ENCODE measurements at places on chromosomes 13 and 19.
A peak's percentile ranks its signal among the peaks of the same experiment; 100 is the strongest.

DNA sequence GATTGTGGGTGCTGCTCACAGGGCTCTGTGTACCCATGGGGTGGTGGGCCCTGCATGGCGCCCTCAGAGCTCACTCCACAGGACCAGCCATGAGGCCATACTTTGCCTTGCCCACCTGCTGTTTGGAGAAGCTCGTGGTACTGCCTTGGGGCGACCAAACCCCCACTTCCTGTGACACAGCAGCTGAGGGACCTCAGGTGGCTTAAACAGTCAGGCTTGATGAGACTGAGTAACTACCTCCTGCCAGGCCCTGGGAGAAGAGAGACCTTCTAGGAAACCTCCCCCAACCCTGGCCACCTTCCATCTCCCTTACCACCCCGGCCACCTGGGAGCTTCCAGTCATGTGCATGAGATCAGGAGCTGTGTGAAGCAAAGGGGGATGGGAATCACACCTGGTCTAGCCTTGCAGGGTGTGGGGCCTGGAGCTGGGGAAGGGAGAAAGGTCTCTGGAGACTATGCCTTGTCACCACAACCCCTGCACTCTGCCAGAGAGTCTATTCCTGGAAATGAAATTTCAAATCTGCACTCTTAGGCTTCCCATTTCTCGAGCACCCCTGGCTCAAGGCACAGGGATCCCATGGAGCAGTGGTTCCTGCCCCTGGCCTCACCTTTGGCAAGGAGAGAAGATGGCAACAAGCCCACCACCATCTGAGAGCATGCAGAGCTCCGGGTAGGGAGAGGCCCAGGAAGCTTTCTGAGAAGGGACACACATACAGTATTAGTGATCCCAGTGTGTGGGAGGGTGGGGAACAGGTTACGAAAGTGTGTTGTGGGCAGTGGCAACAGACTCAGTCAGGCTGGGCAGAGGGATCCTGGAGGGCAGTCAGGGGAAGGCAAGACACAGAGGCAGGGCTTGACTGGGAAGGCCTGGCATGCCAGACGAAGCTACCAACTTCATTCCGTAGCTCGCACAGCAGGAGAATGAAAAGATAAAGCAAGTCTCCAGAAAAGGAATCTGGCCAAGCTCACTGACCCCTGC is 125.0 kb downstream of the URI1 start:
- no peak for DNase-seq

DNA sequence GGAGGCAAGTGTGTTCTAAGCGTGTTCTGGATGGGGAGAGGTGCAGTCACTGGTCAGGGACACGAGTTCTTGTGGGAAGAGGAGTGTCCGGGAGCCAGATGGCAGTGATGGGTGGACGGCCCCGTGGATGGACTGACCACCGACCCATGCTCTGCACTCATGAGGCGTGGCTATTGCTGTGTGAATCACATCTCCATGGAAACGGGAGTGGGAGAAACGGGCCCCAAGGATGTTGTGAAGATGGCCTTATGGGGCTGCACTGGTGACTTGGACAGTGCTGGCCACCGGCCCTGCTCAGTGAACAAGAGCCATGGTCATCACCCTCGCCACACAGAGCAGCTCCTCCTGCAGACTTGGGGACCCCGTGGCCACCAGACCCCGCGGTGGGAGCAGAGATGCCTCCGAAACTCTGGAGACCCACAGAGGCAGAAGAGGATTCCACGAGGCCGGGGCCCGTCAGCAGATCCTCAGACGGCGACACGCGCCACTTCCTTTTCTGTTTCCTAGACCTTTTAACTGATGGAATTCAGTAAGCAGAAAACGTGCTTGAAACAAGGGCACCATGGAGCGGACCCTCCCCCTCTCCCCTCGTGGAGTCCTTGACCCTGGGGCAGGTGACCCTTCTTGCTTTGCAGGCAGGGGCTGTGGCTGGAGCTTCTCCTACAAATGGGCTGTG is 47.5 kb downstream of the GAS6 start:
- DNase-seq = no peak

DNA sequence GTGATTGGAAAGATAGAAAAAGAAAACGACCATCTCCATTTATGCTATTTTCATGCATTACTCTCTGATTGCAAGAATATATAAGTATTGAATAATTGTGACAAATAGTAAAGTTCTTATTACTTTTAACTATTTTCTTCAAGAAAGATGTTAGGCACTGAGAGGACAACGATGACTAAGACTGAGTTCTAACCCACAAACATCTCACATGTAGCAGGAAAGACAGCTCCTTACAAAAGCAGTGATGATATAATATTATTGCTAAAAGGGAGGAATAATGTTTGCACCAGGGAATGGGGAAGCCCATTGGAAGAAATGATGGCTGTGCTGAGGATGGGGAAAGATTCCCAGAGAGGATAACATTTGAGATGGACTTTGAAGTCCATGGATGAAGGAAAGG is 22.6 kb downstream of the RXFP2 start:
- DNase-seq = no peak

GRCh38 chr13:96934889-96935489 is 59.3 kb downstream of the OXGR1 start:
- no peak for DNase-seq

- DNase-seq = no peak
Measured at GRCh38 chr13:24172071-24172470, 11.6 kb downstream of the SPATA13 start.

DNA sequence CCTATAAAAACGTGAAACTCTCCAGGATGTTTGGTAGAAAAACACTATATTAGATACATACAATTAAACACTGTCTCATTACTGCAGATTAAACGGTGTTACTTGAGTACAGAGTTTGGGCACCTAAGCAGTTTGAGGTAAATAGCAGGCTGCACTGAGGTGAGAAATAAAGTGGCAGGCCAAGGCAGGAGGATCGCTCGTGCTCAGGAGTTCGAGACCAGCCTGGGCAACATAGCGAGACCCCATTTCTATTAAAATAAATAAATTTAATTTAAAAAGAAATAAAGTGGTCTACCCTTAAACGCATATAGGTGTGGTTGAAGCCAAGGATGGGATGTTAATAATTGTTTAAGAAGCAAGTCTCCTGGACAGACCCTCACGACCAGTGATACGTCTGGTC is 1.2 kb downstream of the PSPC1 start:
- DNase-seq = no peak

DNA sequence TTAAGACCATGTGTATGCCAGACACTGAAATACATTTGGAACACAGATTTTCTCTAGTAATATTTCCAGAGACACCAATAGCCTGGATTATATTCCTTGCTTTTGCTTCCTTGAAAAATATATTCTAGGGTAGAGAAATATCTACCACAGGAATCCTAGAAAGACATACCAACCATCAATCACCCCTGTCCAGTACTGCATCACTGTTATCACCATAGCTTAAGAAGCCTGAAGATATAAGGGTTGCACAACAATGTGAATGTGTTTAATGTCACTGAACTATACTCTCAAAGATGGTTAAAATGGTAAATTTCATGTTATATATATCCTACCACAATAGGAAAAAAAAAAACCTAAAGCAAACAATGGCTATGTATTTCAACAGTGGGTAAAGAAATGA is 163.6 kb downstream of the DIAPH3 start:
- no peak for DNase-seq

DNA sequence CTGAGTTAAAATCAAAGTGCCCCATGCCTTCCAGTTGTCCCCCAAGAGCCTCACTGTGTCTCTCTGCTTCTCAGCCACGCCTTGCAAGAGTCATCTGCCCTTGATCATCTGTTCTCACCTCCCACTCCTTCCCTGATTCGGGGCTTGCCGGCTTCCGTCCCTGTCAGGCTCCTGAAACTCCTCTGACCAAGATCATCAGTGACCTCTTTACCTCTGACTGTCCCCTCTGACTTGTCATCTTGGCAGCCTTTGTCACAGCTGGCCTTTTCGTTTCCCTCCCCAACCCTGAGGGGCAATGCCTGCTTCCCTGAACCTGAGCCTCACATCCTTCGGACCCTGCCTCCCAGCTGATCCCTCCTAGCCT is 66.3 kb downstream of the MAP4K1 start:
- no peak for DNase-seq

GRCh38 chr19:19710506-19710905 is 22.4 kb downstream of the ZNF14 start:
- no peak for DNase-seq

DNA sequence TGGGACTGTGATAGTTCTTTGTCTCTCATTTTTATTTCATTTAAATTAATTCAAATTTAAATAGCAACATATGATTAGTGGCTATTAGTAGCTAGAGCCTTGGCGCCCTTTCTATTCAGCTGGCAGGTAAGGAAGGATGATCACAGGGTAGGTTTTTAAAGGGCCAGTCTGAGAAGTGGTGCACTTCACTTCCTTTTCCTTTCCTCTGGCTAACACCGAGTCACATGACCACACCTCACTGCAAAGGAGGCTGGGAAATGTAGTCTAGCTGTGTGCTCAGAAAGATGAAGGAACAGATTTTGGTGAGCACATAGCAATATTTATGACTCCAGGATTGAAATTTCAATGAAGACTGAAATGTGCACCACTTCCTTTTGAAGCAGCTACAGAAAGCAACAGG is 128.7 kb downstream of the TSHZ3 start:
- DNase-seq = no peak

- DNase-seq = no peak
Measured at GRCh38 chr13:41462427-41462826, 5.1 kb downstream of the RGCC start.

GRCh38 chr13:53167561-53167960 is 138.9 kb downstream of the OLFM4 start:
- DNase-seq = no peak

DNA sequence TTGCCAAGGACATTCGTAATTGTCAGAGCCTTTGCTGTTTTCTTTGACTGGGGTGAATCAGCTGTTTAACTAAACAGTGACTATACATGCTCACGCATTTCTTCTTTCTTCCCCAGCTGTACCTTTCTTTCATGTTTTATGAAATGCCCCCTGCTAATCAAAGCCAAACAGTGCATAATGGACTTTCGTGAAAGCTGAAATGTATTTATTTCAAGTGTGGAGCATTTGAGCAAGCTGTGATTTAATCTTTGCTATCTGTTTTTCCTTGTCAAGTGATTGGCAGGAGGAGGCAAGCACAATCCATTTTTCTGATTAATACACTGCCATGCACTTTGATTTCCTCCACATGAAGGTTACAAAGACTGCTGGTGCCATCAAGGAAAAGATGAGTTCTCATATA is 831.7 kb upstream of the SPRY2 start:
- no peak for DNase-seq

- DNase-seq = peak; percentile 79
Measured at GRCh38 chr19:16381756-16382401, 57.3 kb downstream of the KLF2 start.

GRCh38 chr19:50392759-50393158 is 8.6 kb downstream of the POLD1 start:
- no peak for DNase-seq

DNA sequence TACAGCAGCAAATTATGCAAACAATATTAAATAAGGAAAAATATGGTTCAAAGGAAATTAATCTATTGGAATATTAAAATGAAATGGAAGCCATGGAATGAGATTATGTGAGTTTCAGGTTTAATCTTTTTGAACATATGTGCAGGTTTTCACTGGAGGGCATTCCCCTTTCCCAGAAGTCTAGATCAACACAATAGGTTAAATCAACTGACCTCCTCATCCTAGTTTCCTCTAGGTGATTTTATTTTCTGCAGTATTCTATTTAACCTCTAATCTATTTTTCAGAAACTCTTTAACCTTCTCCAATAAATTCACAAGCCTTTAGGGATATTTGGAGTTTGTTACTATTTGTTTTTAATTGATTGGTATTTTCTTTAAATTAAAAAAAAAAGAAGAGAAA is 2657.6 kb upstream of the PCDH20 start:
- no peak for DNase-seq

- DNase-seq = peak; percentile 73
Measured at GRCh38 chr19:9847087-9847671, 12.1 kb downstream of the PIN1 start.

DNA sequence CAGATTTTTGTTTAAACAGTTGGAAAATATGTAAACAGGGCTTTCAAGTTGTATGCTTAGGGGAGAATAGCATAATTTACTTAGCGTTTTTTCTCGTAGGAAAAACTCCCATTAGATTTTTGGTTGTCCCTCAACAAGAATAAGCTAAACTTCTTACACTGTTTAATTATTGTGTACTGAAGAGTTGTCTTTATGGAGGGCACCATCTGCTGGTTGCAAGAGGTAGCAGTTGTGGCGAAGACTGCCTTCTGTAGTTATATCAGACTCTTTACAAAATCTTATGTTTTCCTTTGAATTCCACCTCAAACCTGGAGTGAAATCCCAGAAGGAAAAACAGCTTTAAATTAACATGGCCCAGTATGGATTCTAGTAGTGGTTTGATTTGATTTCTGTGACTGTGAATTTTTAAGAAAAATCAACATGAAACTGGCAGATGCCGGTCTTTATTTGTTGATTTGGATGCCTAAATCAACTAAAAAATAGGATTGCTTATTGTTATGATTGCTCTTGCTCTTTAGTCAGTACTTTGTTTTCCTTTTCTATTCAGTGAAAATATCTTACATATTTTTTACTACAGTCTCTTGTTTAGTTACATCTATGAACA is 53.4 kb downstream of the PDS5B start:
- DNase-seq = no peak

DNA sequence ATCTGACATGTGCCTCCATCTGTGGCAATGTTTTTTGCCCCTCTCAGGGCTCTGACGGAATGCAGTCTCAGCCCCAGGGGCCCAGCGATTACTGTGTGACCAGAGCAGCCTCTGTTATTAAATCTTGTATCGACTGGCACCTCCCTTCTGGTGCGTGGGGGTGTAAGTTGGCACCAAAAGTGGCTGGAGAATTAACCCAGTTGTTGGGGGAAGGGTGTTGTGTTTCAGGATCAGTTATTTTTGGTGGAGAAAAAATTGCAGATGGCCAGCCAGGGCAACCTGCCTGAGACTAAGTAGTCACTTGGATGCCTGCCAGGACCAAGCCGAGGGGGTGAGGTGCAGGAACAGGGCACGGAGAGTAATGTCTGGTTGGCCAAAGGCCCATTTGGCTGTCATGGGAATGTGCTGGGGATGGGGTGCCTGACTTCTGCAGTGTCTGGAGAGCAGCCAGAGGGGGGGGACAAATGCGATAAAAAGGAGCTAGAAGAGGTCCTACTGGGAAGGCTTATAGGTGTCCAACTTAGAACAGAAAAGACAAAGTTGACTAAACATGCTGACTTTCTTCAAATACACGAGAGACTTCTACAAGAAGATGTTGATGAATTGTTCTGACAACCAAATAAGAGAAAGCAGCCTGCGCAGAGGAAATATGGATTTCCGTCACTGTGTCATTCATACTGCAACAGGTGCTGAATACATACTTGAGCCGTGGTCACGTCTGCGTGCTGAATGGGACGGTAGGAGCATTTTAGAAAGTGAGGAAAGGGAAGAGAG is 69.8 kb downstream of the SIAH3 start:
- DNase-seq = no peak

Data from GM04503 (cell line).